Nucleus accumbens (tissue), 56 donors: ENCODE measurements at places on chromosomes 1 and 21.

GRCh38 chr1:156149374-156150332 is 3.7 kb upstream of the SEMA4A start:
- peak; percentile 31 for DNase-seq

GRCh38 chr1:204426971-204427701 is 15.5 kb upstream of the PPP1R15B start:
- DNase-seq = no peak

DNA sequence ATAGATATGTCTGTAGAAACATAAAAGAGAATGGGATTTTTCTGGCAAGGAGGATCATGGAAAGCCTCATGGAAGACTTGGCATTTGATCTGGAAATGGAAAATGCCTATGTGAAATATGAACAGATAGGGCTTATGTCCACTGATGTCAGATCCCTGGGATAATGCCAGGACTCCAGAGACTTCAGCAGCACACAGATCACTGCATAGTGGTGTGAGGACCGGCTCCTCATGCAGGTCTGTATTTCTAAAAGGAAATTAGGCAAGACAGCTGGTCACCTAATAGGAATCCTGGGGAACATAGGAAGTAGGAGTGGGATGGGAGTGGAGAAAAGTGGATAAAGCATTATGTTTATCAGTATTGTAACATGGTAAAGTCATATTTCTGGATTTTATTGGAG is 56.8 kb upstream of the IPO9 start:
- no peak for DNase-seq

DNA sequence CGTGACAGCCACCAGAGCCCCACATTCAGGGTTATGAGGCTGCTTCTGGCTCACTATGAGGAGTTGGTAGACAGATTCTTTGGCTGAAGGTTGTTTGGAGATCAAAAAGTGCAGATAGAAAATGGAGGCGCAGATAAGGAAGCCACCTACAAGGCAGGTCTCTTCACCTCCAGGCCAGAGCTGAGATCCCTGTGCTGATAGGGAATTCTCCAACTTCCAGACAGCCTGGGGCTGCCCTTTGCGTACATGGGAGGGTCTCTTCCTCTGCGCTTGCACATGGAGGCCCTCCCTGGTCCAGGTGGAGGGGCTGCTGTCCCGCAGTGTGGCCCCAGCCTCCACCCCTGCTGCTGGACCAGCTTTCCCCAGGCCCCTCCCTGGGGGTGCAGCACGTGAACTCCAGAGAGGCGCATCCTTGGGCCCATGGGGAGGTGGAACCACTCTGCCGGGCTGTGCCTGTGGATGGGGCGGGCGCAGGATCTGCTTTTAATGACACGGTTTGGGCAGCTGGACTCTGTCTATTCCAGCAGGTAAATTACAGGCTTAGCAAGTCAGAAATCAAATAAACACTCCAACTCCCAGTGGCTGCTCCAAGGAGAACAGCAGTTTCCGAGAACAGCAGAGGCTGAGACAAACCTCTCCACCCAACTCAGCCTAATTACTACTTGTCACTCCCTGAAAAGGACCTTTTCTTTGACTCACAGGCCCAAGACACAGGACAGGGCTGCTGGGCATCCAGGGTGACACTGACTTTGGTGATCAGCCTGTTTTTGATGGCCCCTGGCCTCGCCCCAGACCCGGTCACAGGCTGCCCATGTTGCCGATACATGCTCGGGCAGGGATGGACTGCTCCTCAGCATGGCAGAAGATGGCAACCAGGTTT is 12.4 kb downstream of the OXCT2 start:
- DNase-seq = no peak

DNA sequence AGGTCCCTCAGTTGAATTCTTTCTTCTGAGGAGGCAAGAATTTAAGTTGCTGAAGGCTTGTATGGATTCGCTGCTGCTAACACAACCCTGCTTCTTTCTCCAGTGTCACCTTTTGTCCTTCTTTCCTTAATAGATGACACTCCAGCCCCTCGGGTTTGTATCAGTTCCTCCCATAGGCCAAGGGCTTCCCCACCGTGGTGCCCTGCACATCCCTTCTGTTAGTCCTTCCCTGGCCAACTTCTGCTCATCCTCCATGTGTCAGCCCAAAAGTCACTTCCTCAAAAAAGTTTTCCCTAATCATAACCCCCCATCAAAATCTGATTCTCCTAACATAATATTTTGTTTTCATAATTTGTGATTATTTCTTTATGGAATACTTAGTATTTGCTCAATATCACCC is 190.4 kb downstream of the RHOU start:
- no peak for DNase-seq

DNA sequence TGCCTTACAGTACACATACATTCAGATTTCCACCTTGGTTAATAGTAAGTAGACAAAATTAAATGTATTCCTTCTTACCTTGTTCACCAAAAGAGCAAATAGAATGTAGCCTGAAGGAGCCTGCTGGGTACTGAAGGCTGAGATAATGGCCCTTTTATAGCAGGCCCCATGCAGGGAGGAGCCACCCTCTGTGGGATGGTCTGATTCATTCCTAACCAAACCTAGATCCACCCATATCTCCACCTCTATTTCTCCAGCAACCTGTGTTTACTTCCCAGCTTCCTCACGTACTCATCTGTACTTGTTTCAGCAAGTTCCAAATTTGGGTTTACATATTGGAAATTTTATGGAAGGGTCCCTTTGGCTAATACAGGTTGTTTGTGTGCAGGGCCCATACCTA is at the start of gene FLG:
Gene FLG (minus strand): TSS at position 129 of the 400 bp plus-strand sequence. CDS start 9,783 bp downstream, outside the sequence.
- DNase-seq = no peak

DNA sequence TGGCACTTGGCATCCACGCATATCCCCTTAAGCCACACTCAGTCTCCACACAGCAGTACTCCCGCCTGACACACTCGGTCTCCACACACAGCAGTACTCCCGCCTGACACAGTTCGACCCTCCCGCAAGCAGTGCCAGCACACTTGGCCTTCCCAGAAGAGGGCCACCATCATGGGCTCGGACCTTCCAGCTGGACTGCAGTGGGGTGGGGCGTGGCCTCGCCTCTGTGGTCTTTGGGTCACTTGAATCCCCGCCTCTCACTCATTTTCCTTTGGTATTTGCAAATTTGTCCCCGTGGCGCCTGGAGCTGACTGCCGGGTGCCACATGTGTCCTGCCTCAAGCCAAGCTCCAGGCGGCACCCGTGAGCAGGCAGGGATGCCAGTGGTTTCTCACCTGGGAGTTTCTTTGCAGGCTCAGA is 63.7 kb downstream of the FAAP20 start:
- DNase-seq = no peak

GRCh38 chr1:47757226-47757975 is 239.8 kb downstream of the TRABD2B start:
- no peak for DNase-seq
